ENCODE measurements at places on chromosomes 12 and 14. TPM values are rescaled to one million over a fixed set of nuclear protein-coding genes. Genes with fewer than 3 reads are reported as not detected.
A peak's percentile ranks its signal among the peaks of the same experiment; 100 is the strongest.

The HCAR3 gene
- 0.62 TPM for total RNA-seq

The RAPGEF3 gene
- 4.7 TPM for total RNA-seq

- DNase-seq: no peak
These were observed 31.7 kb upstream of the ST8SIA1 start for GRCh38 chr12:22366181-22366580.

DNA sequence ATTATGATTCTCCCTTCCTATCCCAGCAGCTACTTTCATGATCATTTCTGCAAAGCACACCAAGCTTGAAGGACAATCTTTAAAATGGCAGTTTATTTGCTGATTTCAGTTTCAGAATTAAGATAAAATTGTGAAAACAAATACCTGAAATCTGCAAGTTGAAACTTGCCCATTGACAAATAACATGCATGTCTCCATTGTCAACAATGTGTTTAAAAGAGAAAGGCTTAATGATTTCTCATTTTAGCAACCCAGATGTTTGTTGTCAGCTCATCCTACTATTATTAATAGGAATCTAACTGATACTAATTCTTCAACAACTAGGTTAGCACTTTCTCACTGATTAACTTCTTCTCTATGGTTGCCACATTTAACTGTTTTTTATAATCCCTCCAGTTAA, 474.6 kb downstream of the PRKD1 start:
- no peak for DNase-seq

DNA sequence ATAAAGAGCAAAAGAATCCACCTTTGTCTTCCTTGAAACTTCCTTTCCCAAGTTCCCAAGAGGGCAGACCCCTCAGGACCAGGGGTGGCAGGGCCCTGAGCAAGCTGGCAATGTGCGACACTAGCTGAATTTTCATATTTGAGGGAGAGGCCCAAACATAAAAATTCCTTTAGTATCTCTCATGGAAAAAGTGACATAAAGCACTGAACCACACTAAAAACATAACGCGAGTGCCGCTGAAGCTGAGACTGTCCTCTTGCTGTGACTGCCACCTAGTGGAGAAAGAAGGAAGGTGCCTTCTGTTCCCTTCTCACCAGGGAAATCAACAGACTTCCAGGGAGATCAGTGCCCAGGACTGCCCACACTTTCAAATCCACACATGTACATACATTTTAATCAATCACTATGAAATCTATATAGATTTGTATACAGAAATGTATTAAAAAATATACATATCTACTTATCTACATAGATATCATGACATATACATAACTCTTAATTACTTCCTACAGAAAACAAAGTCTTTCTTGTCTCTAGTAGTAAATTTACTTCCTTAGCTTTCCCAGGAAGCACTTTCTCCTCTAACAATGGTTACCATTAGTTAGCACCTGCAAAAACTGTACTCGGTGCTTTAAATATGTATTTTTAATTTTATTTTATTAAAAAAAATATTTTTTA, 53.8 kb downstream of the SSH1 start:
- peak; percentile 54 for DNase-seq

The GPR162 gene
- 0.29 TPM for total RNA-seq

The CYP46A1 gene
- not detected for total RNA-seq

The SP7 gene
- total RNA-seq: not detected

- DNase-seq: no peak
These were observed 188.2 kb downstream of the PLCZ1 start for GRCh38 chr12:18549598-18549997.

Data from activated T-helper 1 cell treated with anti-CD3 and anti-CD28 coated beads, Interleukin-12 subunit alpha, Interleukin-12 subunit beta, Interleukin-2, Interleukin-4 antibody, amounts not matched to agents 30 ng/mL and 10 ng/mL and 1 ng/mL, durations not matched to agents 14 hours and 24 hours and 36 hours (primary cell).